RWPE1 (cell line): ENCODE measurements at places on chromosomes 11 and 22.

DNA sequence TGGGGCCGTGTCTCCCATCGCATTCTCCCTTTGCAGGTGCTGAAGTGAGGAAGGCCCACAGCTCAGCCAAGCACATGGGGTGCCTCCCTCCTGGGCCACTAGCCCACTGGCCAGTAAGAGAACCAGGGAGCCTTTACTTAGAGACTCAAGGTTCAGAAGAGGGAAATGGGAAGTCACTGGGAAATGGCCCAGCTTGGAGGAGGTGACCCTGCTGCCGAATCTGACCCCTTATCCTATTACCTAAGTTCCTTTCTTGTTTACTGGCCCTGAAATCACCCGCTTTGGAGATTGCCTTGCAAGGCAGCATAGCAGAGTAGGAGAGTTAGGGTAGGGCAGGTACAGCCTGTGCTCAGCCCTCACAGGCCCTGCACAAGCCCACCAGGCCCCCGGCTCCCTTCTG is 24.4 kb downstream of the UPB1 start:
- DNase-seq, result no peak

DNA sequence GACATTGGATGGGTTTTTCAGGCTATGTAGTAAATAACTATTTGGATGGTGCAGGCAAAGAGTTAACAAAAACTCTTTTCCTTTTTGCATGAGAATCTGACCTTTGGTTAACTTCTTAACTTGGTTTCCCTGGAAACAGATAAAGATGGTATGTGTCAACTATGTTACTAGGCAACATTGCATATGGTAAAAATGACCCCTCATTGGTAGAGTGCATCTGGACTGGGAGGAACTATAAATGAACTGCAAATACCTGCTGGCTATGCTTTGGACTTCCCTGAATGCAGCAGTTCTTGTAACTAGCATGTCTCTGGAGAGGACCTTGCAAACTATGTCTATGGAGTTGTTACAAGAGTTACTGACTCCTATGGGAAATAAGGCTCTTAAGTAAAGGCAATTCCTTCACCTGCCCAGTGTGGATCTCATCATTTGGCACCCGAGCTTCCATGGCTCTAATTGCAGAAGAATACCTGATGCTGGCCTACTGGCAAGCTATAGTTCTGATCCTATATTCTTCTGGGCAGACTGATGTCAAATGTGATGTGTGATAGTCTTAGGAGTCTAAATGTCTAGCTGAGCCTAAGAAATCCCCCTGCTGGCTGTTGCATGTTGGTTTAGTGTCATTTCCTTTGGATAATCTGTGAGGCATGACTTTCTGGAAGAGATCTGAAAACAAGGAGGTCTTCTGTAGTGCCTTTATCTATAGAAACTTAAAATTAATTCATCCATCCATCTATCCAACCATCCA is 126.7 kb upstream of the MTMR2 start:
- no peak for DNase-seq

GRCh38 chr11:103007521-103007920 is 52.0 kb upstream of the MMP13 start:
- DNase-seq, result no peak

- DNase-seq, result no peak
Observed at GRCh38 chr11:13902523-13902922, 60.0 kb upstream of the SPON1 start.

GRCh38 chr11:22634897-22635629 is 9.4 kb upstream of the FANCF start:
- no peak for DNase-seq

DNA sequence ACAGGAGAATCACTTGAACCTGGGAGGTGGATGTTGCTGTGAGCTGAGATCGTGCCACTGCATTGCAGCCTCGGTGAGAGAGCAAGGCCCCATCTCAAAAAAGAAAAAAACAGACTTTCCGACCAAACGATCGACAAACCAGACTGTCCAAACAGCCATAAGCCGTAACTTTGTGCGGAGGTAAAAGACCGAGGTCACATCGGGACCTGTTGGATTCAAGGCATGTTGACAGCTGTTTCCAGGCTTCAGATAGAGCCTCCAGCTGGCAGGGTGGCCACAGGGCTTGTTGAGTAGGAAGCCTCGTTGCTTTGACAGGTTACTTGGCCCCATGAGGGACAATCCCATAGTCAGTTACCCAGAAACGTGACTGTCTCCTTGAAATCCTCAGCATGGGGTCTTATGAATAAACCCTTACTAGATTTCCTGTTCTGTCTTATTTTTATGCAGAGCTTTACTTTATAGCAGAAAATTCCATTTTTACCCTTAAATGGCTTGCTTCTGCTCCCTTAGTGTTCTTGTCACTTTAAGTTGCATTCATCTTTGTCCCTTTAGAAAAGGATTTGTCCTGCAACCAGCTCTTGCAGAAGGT is 22.3 kb downstream of the PPARA start:
- no peak for DNase-seq

DNA sequence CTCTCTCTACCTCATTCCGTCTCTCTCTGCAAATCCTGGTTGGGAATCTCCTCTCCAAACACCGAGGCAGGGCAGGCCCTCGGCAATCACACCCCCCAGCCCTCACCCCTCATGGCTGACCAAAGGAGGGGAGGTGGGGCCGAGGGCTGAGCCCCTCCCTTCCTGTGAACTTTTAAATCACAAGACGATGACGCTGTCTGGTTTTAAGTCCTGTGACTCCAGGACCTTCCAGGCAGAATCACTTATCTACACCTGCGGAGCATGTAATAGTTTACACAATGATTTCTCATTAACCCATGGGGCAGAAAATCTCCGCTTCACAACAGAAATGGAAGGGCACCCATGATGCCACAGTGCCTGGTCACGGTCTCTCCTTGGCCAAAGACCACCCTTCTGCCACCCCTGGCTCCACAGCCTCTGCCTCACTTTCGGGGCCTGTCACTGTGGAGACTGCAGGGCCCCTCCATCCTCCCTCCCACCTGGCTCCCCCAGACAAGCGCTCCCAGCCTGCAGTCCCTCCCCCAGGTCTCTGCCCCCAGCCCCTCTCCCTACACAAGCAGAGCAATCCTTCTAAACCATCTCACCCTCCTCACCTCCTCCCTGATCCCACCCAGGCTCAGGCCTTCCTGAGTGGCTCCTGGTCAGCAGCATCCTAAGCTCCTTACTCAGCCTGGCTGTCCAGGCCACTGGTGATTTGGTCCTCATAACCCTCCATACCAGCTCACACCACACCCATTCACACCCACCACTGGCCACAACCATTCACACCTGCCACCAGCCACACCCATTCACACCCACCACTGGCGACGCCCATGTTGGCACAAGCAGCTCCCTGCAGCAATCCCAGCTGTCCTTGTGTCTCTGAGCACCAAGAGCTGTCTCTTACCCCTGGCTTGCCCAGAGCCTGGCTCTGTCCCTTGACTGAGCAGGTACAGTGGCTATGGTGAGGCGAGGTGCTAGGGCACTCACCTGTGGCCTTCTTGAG is 30.7 kb upstream of the ARFGAP3 start:
- no peak for DNase-seq

- DNase-seq, result no peak
Observed at GRCh38 chr11:3146612-3147256, 18.4 kb downstream of the OSBPL5 start.

- DNase-seq, result no peak
Observed at GRCh38 chr22:22721681-22722354, 77.4 kb downstream of the GGTLC2 start.

DNA sequence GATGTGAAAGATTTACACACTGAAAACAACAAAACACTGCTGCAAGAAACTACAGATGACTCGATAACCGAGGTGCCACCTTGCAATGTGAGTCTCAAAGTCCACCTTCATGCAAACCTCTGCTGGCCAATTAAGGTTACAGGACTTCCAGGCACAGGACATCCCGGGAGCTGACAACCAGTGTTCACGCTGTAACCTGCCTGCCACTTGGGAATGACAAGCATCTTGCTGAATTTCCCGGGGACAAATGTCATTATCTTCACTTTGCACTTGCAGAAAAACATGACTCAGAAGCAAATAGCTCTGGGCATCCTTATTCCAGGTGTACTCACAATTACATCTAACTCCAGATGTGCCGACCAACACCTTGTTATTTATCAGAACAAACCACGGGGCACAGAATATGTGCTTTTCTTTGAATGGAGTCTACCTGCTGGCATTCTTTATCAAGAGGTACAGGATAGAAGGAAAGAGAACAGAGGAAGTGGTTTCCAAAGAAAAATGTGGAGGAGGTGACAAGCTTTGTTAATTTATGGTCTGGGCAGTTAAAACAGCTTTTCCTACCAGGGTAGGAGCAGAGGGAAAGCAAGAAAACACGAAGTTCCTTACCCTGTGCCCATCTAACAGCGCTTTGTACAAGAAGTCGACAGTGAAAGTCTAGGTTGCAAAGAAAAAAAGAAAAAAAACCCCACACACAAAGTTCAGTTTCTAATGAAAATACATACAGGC is 72.3 kb downstream of the SHANK2 start:
- DNase-seq, result no peak

DNA sequence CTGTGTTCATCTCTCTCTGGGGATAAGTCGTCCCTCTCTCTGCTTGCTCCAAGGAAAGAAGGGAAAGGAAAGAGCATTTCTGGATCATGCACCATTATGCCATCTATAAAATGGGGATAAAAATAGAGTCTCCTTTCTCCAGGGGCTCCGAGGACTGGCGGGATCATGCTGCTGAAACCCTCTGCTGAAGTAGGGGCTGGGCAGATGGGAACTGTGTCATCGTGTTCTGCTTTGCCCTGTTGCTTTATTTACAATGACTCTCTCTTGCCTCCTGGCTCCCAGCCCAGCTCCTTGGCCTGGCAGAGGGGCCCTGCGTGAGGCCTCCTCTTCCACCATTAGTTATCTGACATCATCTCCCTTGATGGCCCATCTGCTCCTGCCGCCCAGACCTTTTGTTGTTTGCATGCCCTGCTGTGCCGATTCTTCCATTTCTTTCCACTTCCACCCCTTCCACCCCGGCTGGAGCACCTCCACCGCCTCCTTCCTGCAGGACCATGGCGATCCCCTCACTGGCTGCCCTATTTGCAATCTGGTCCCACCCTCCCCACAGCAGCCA is 200.9 kb downstream of the MYO18B start:
- DNase-seq, result no peak

- peak; percentile 46 for DNase-seq
Observed at GRCh38 chr22:27461470-27461869, 340.1 kb downstream of the MN1 start.

DNA sequence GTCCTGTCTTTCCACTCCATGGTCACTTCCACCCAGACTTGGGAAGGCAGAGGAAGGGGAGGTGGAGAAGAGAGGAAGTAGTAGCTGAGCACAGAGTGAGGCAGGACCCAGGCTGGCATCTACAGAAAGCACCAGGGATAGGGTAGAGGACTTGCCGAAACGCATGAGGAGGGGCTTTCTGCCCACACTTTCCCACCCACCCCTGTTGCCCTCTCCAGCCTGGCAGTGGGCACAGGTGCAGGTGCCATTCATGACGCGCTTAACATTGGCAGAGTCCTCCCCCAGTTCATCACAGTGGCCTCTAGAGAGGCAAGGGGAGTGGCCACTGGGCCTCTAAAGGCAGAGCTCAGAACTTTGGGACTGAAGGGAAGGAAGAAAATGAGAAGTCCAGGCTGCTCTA is 81.9 kb downstream of the FEZ1 start:
- no peak for DNase-seq

DNA sequence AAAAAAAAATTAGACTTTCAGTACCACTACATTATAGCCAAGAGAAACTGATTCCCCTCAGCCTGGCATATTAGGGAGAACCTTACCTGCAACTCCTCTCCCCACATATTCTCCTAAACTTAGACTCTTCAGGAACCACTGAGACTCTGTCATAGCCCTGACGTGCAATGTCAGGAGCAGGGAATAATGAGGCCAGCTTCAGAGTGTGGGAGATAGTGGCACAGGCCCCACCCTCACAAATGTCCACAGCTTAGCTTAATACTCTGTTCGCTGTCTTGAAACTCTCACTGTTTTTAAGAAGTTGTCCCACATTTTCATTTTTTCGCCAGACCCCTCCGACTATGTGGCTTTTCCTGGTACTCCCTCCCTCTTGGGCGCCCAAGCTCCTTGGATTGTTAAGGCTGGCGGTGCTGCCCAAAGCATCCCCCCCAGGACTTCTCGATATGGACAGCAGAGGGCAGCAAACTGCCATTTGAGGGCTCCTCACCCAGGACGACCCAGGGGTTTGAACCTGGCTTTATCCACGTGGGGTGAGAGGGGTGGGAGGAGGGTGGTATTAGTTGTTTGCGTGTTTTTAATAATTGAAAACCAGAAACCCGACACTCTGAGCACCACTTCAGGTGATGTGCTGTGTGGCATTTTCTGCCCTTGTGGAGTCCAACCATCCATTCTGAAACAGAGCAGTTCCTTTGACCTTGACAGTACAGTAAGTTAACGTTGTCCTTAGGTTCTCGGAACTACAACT is 45.2 kb upstream of the RASSF10 start:
- peak; percentile 84 for DNase-seq

DNA sequence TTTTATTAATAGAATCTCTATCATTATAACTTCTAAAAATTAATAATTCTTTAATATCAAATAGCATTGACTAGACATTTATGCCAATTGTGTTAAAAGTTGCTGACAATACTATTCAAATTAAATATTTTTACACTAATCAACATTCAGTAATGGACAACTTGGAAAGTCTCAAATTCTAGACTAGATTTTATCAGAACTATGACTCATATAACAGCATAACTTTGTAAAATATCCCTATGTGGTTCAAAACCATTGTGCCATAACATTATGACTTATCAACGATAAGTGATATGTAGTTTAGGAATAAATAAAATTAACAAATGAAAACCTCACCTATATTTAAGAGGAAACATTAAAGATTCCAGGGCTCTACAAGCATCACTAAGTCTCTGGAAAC is 291.8 kb downstream of the SBF2 start:
- no peak for DNase-seq

GRCh38 chr11:11178671-11179638 is 174.1 kb downstream of the CSNK2A3 start:
- DNase-seq, result peak; percentile 78

DNA sequence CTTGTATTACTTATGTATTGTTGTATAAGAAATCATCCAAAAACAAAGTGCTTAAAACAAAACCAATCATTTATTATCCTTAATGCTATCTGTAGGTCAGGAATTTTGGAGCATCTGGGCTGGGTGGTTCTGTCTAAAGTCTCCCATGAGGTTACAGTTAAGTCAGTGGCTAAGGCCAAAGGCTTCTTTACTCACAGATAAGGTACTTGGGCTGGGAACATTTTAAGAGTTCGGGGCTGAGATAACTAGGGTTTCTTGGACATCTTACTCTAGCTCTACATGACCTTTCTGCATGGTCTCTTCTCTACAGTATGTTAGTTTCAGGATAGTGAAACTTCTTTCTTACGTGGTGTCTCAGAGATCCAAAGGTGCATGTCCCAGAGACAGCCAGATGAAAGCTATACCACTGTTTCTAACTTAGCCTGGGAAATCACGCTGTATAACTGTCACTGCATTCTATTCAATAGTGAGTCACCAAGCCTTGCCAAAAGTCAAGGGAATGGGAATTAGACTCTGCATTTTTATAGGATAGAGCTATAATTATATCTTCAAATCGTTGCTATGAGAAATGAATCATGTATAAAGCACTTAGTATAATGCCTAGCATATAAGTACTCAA is 29.6 kb downstream of the SOX6 start:
- no peak for DNase-seq
